ENCODE measurements at places on chromosomes 16 and 17.

- DNase-seq = no peak
Measured at GRCh38 chr17:79984877-79985276, 50.8 kb downstream of the TBC1D16 start.

GRCh38 chr16:85662482-85662812 is 26.3 kb downstream of the GINS2 start:
- DNase-seq = no peak

DNA sequence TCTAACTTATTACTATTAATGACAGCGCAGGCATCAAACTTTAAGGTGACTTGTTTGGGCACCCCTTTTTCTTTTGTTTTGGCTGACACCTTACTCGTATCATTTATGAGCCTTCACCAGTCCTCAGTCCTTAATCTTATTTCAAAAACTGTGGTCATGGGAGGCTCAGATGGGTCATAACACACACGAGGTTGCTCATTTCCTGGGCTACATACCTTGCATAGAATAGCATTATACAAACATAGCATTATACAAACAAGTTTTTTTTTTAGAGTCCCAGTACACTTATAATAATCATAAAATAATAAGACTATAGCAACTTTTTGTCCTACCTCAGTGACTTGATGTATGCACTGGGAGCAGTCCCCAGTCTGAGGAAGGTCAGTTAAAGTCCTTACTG is 11.2 kb upstream of the ACSF2 start:
- no peak for DNase-seq

DNA sequence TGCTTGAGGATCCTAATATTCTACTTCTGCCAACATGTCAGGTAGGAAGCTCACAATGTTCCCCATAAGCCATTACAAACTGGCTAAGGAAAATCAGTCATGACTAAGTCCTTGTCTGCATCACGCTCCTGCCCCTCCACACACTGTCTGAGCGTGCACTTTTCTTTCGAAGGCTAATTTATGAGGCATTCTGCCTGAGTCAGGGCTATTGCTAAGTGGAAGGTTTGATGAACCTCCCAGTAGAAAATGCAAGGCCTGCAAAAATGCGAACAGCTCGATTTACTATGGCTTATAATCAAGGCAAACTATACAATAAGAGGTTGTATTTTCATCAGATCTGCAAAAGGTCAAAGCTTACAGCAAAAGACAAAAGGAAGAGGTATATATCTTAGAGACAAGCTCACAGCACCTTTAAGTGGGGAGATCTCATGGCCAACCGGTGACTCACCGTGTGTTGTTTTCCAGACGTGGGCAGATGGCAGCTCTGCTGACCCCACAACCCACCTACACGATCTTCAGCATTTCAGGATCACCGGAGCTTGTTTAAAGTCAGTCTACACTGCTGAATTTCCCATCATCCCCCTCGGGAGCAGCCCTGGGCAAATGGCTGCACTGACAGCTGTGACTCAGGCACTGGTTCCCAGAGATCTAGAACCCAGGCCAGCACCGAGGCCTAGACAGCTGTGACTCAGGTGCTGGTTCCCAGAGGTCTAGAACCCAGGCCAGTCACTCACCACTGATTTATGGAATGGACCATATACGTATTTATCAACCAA is 26.1 kb downstream of the MEAK7 start:
- no peak for DNase-seq
